Forelimb muscle (tissue), 1 donor: ENCODE measurements at places on chromosomes 3 and 15. TPM values are rescaled to one million over a fixed set of nuclear protein-coding genes. Genes with fewer than 3 reads are reported as not detected.

CPEB1 gene
- 0.87 TPM for polyA plus RNA-seq

ZMYND10 gene
- 1.1 TPM for polyA plus RNA-seq

LCTL gene
- 0.14 TPM for polyA plus RNA-seq

LRTM1 gene
- 114 TPM for polyA plus RNA-seq

CSPG4 gene
- 108 TPM for polyA plus RNA-seq

RNU5B-1 gene
- not detected for polyA plus RNA-seq

CRYBG3 gene
- polyA plus RNA-seq: 23.3 TPM

VGLL3 gene
- polyA plus RNA-seq: 25.9 TPM

FANCD2OS gene
- 0.30 TPM for polyA plus RNA-seq

TMEM158 gene
- polyA plus RNA-seq: 0.87 TPM

EEFSEC gene
- polyA plus RNA-seq: 17.1 TPM

ACAP2 gene
- polyA plus RNA-seq: 17.8 TPM

GOLGA6L24 gene
- polyA plus RNA-seq: not detected

QARS1 gene
- 268 TPM for polyA plus RNA-seq

TMF1 gene
- polyA plus RNA-seq: 24.9 TPM

PTH1R gene
- polyA plus RNA-seq: 10.9 TPM

DNA sequence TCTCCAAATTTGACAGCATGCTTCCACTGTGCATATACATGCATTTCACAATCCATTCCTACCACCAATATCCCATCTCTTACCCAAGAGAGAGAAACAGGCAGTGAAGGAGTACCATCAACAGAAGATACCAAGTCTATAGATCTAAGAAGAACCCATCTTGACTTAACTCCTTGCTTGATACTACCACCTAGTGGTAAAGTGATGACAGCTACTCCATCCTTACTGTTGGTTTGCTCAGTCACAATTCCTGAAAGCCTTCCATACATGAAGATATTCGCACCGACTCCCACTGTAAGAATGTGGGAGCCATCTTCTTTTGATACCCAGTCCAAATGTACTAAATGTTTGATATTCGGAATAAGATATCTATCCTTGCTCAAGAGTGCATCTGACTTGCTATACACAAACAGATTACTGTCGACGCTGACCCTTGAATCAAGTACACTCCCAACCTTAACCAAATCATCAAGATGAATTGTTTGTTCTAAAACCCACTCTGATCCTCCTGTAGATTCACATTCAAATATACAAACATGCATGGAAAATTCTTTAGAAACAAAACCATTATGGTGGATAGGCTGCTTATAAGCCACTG is 123.1 kb downstream of the DMXL2 start:
- DNase-seq: no peak

GRCh38 chr15:60859996-60860494 is 369.1 kb downstream of the RORA start:
- no peak for DNase-seq

- no peak for DNase-seq
Observed at GRCh38 chr15:20355256-20355868, 186.2 kb downstream of the GOLGA6L6 start.

GRCh38 chr15:90035840-90036230 is 34.7 kb downstream of the ZNF710 start:
- DNase-seq: no peak

- no peak for DNase-seq
Observed at GRCh38 chr3:128271536-128272332, 118.5 kb downstream of the EEFSEC start.

DNA sequence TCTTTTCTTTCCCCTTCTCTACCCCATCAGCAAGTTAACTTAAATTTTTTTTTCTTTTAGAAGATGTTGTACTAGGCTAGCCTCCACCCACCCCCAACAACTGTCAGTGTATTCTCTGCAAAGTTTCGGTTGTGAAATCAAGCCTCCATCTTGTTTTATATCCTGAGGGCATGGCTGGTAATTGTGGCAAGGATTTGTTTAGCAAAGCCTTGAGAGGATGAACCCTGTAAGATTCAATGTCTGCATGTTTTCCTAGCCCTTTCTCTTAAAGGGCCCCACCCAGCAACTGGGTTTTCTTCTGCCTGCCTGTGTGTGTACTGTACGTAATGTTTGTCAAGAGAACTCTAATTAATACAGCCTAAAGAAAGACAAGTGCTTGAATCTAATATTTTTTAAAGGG is 475.3 kb downstream of the FHIT start:
- DNase-seq: no peak

DNA sequence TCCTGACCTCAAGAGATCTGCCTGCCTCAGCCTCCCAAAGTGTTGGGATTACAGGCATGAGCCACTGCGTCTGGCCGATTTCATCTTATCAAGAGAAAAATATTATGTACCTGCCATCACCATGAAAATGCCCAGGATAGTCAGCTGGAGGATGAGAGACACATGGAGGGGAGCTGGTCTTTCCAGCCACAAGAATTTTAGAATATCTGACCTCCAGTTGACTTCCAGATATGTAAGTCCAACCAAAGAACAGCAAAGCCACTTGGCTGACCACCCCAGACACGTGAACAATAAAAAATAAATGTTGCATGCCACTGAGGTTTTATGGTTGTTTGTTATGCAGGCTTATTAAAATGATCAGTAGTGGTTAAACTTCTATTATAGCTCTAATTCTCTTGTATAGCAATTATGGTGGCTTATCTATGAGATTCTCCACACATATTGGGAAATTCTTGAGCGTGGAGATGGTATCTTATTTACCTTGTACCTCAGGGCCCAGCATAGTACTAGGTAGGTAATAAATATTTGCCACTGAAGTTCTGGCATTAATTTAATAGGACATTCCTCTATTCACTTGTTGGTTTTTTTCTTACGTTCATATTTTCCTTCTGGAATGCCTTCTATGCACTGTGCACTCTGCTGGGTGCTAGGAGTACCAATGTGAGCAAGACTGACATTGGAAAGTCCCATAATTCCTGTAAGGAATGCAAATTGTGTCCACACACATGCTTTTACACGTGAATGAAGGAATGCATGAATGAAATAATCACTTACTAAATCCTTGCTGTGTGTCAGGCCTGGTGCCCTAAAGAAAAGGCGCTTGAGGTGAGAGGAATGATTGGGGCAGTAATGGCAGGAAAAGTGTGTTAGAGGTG is 77.6 kb downstream of the EDEM1 start:
- no peak for DNase-seq

GRCh38 chr15:35751413-35752133 is 205.6 kb upstream of the DPH6 start:
- DNase-seq: peak; percentile 68

- DNase-seq: no peak
Observed at GRCh38 chr3:170977949-170978745, 48.4 kb downstream of the SLC2A2 start.

DNA sequence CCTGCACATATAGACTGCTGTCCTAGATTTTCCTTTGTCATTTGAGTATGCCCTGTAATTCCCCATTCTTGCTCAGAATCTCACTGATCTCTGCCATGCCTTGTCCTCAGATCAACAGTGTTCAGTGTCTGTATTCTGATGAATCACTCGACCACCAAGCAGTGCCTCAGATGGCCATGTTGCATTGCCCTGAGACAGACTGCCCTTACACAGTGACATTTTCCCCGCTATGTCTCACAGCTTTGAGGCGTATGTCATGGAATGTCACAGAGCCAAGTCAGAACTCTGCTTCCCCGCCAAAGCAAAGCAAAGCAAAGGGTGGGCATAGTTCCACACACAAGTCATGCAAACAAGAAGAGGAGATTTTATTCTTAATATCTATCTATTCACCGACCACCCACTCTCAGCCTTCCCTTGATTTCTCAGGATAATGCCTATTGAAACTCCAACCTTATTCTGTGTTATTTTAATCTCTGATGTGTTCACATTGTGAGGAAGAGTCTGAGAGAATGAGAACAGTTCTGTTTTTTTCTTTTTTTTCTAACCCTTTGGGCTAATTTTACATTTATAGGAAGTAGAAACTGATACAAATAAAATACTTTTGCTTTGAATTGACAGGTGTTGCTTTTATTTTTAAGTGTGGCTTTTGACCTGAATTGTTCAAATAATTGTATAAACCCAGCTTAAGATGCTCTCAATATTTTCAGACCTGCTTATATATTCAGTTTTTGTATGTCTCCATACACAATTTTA is 16.9 kb upstream of the PSMD6 start:
- DNase-seq: no peak

GRCh38 chr3:69239063-69239462 is 116.7 kb upstream of the LMOD3 start:
- no peak for DNase-seq

DNA sequence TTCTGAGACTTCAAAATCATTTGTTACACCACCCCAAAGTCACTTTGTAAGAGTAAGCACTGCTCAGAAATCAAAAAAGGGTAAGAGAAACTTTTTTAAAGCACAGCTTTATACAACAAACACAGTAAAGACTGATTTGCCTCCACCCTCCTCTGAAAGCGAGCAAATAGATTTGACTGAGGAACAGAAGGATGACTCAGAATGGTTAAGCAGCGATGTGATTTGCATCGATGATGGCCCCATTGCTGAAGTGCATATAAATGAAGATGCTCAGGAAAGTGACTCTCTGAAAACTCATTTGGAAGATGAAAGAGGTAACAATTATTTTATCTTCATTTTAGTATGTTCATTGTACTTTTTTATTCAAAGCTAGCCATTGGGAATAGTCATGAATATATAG is 32.6 kb downstream of the BLM start:
- DNase-seq: no peak

- no peak for DNase-seq
Observed at GRCh38 chr3:116896116-116896515, 186.5 kb downstream of the TUSC7 start.

GRCh38 chr15:73879426-73879825 is 6.1 kb downstream of the TBC1D21 start:
- DNase-seq: no peak

- no peak for DNase-seq
Observed at GRCh38 chr15:42001236-42001635, 19.6 kb downstream of the PLA2G4E start.

- no peak for DNase-seq
Observed at GRCh38 chr3:19331931-19332330, 183.6 kb downstream of the KCNH8 start.

DNA sequence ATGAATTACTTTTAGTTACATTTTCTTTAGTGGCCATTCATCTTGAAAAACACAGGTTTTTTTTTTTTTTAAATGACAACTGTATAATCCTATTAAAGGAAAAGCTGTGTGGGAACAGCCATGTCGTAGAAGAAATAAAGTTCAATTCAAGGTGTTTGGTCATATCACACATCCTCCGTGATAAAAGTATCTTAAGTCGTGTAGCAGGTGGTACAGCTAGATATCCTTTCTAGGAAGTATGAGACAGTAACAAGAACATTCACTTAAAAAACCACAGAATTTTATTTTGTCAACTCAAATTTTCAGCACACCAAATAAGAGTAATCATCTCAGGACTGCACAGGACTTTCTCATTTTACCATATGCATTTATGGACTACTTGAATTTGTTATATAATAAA is 16.1 kb downstream of the ZDHHC23 start:
- DNase-seq: no peak

DNA sequence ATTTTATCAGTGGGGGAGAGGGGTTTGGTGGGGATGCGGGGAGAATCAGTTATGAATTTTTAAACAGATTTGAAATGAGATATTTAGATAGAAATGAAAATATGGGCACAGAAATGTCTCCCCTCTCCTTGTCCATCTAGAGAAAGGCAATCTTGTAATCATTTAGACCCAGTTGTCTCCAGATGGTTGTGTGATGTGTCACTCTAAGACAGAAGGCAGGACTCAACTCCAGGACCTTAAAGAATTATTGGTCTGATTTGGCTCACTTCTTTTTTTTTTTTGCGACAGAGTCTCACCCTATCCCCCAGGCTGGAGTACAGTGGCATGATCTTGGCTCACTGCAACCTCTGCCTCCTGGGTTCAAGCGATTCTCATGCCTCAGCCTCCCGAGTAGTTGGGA is 77.2 kb downstream of the EOMES start:
- DNase-seq: no peak

- DNase-seq: no peak
Observed at GRCh38 chr3:186173224-186173815, 64.4 kb upstream of the ETV5 start.

DNA sequence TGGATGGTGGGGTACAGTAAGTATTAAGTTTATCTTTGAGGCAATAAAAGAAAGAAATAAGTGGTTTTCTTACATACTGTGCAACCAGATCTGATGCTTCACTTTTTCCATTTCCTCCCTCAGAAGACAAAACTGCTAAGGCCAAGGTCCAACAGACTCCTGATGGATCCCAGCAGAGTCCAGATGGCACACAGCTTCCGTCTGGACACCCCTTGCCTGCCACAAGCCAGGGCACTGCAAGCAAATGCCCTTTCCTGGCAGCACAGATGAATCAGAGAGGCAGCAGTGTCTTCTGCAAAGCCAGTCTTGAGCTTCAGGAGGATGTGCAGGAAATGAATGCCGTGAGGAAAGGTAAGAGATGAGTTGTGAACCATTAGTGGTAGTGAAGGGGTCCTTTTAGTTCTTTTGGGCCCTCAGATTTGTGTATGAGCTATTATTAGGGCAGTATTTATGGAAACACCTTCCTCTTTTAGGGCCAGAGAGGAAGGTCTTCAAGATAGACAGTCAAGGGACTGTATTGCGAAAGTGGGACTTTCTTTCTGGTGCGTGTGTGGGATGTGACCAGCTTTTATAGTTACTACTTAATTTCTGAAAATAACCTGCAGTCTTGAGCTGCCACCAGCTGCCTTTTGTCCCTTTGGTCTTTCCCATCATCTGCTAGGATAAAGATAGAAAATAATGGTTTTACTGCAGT is 4.6 kb downstream of the ALAS1 start:
- DNase-seq: no peak

DNA sequence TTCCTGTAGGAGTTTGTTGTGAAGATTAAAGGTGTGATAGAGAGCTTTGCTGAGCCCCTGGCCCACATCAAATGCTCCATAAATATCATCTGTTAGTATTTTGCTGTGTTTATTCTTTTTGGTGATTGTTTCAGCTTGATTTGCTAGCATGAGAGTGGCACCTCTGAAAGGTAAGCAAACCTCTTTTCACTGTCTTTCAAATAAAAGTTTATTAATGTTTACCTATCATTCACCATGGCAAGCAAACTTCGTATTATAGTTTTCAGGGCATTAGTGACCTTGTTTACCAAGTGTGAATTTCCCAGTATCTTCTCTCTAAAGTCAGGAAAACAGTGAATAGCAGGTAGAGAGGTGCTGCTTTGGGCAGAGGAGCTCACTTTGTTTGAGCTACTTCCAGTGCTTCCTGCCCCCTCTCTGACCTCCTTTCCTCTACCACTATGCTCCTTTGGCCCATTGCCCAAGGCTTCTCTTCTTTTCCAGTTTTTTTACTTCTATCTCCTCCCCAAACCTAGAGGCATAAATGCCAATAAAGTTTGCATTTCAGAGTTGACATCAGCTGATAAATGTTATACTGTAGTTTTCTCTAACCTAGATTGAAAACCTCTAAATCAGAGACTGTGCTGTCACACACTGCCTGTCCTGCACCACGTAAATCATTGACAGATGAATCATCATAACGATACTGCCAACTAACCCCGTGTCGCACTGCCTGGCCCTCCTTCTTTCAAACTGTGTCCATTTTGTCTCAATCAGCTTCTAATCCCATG is 569.0 kb downstream of the TUSC7 start:
- DNase-seq: no peak

- DNase-seq: no peak
Observed at GRCh38 chr3:99918715-99919114, 101.1 kb downstream of the CMSS1 start.
